Ureter (tissue), 1 donor: ENCODE measurements at places on chromosomes 12 and 14.

DNA sequence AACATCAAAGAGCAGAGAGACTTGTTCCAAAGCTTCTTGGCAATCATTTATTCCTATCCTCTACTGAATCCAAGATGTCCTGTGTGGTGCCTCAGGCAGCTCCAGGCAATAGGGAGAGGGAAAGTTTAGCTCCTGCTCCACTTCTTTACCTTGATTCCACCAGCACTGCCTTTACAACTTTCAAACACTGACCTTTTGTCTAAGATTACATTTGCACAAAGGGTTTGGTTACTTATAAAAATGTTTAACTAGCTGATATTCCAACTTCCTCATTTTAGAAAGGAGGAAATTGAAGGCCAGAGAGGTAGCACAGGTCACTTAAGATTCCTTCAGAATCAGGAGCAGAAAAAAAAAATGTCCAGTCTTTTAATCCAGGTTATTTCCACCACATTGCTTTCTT is 192.7 kb downstream of the BTG1 start:
- no peak for DNase-seq

GRCh38 chr14:102046337-102047278 is 40.2 kb downstream of the HSP90AA1 start:
- peak; percentile 83 for DNase-seq

DNA sequence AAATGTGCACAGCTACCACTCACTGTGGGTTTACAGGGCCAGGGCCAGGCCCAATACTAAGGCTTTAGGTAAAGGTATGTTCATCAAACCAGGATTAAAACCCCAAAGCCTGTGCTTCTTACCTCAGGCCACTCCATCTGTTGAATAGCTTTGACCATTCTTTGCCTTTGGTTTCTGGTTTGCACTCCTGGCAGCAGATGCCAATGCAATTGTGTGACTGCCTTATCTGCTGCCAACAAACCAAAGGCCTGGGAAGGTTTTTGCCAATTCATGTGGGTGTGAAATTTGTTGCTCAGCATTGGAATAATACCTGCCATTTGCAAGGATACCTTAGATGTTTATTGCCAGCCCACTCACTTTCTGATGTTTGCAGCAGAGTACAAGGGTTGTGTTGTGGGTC is 221.6 kb downstream of the C12orf75 start:
- no peak for DNase-seq

GRCh38 chr12:109529691-109530640 is 43.3 kb downstream of the MMAB start:
- no peak for DNase-seq

GRCh38 chr14:61233436-61233956 is 47.6 kb downstream of the TMEM30B start:
- DNase-seq, result no peak

DNA sequence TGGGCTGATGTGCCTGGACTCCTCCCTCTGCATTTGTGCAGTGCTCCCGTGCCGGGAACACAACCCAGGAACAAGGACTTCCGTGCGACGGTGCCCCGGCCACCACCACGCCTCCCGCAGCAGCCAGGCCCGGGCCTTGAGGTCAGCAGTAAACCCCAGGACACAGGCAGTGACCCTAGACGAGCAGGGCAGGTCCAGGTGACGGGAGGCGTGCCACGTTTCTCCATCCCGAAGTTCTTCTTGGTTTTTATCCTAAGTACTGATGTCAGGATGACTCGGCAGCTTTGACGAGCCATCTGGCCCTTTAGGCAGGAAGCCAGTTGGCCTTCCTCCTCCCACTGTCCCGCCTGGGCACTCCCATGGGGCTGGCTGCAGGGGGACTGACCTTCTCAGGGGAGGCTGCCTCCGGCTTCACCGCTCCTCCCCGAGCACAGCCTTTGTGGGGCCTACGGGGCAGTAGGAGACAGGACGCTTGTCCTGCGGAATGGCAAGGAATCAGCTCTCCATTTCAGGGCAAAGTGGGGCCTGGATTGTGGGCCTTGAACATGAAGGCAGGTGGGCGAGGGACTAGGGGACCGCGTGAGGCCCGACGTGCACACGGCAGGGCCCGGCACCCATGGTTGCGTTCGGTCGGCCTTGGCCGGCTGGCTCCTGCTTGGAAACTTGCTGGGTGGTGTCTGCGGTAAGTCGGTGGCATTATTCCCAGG is 94.1 kb downstream of the FBXL14 start:
- no peak for DNase-seq

- no peak for DNase-seq
These were observed 230.2 kb downstream of the BCL11B start for GRCh38 chr14:99041820-99042174.

- no peak for DNase-seq
These were observed 58.8 kb upstream of the ISM2 start for GRCh38 chr14:77557391-77557790.

DNA sequence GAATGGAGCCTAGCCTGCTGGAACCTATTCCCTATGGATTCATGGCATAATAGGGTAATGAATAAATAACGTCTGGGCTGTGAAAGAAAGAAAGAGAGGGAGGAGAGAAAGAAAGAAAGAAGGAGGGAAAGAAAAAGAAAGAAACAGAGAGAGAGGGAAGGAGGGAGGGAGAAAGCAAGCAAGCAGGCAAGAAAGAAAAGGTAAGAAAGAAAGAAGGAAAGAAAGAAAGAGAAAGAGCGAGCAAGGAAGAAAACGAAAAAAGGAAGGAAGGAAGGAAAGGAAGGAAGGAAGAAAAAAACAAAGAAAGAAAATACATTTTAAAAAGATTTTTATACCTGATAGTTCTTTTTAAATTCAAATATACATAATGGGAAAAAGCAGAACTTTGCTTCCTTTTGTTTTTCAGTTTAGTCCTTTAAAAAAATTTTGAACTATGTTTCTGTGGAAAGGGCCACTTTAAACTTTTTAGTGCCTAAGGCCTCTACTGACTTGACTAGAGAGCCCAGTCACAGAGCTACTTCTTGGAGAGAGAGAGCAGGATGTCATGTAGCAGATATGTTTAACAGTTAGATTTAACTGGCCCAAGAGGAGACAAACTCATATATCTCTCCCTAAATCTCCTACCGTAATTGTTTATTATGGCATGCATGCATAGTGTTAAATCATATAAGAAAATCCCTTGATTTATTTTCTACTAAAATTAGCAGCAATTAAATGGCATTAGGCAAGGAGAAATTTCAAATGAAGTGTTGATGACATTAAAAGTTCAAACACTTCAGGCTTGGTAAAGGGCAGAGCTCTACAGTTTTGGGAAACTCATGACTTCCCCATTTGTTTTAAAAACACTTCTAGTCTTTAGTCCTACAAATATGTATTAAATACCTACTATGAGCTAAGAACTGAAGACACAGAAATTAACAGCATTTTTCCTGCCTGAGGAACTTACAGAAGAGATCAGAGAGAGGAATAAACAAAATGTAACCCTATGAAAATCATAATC is 305.5 kb downstream of the BCAT1 start:
- DNase-seq, result no peak

DNA sequence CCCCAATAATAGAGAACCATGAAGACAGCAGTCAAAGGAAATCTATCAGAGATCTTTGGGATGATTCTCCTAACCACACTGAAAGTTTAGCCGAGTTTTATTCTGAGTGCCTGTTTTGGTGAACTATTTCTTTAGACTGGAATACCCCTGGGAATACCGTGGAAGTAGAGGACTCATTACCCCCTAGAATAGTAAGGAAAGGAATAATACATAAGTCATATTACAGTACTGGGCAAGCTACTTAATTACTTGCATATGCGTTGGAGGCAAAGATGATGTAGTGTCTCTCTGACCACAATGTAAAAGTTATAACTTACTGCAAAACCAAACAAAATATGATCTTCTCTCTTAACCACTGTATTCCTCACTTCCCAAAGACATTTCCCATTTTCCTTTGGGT is 25.5 kb downstream of the ZC2HC1C start:
- DNase-seq, result no peak

DNA sequence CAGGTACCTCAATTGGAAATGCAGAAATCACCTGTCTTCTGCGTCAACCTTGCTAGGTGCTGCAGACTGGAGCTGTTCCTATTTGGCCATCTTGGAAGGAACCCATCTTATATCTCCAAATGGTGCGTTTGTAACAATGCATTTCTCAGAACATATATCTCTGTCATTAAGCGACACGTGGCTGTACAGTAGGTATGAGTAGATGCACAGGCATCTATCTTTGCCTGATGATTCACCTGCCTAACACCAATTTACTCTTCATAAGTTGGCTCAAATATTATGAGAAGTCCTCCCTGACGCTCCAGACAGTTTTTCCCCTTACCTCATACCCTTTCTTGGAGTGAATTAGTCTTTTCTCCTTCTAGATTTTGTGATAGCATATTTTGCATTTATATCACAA is 44.2 kb downstream of the GPR137C start:
- DNase-seq, result no peak

GRCh38 chr12:6701078-6701768 is 608 bp upstream of the PIANP start:
- DNase-seq, result no peak

DNA sequence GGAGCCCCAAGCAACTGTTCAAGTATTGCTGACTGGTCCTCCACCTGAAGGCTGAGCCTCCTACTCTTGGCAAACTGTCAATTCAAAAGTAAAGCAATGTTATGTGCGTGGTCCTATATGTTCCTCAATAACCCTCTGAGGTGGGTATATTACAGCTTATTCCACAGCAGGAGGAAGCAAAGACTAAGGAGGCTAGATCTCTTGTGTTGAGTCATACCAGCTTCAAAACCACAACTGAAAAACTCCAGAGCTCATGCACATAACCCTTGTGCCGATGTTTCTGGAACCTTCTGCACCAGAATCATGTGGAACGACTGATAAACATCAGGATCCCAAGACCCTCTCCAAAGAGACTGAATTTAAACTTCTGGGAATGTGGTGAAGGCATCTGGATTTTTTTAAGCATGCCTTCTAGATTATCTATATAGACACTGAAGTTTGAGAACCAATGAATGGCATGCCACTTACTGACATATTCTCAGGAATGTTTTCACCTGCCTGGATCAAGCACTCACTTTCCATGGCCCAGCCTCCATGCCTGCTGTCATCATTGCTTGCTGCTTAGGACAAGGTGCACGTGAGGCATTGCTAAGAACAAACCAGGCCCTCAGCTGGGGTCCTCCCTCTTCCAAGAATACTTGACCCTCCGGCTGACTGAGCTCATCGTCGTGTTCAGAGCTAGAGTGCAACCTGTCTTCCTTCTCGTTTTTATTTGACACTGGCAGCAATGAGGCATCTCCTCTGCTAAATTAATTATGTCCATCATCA is 194.7 kb downstream of the BCL11B start:
- no peak for DNase-seq

DNA sequence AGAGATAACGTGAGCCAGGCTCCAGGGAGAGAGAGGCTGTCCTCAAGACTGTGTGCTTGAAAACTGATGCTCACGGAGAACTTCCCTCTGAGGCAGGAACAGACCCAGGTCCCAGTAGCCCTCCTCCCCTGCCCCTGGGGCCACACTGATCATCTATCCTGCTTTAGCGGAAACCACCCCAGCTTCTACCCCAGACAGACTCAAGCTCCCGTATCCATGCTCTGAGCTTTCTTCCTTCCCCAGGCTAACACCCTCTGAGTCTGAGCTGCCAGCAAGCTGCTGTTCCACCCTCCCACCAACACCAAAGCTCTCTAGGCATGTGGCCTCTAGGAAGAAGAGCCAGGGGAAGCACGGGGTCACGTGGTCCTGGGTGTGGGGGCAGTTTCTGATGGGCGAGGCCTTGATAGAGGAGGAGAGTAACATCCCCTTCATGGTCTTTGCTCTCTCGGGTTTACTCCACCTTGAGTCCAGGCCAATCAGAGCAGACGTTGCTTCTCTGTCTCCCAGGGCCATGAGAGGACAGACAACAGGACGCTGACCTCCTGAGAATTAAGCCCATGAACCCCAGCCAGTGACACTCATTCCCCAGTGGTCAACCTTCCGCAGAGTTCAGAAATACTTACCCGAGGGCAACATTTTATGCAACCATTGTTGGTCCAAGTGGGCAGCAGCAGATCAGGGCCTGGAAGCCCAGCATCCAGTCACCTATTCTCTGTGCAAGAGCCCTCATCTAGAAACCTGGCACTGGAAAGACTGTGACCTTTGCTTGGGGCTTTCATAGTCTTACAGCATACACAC is 1.4 kb downstream of the PCK2 start:
- DNase-seq, result peak; percentile 68

DNA sequence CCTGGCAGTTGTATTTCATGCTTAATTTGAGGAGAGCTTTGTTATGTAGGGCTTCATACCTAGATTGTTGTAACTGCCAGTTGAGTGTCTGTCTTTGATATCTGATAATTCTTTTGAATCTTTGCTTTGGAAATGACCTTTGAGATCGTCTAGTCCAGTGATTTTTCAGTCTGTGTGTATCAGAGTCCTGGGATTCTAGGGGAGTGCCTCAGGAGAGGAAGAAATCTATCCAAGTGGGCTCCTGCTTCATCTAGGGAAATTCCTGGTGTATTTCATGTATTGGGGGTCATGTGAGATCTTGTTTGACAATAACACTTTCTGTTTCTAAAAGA is 98.6 kb downstream of the FIGNL2 start:
- DNase-seq, result no peak

GRCh38 chr12:95257541-95257940 is 39.9 kb downstream of the VEZT start:
- no peak for DNase-seq

- DNase-seq, result no peak
These were observed 512.0 kb downstream of the FOXG1 start for GRCh38 chr14:29278301-29279263.

- peak; percentile 63 for DNase-seq
These were observed 22.2 kb upstream of the GPR132 start for GRCh38 chr14:105087308-105087962.
